ENCODE measurements at places on chromosomes 12 and 14.

GRCh38 chr12:47993491-47993890, 10.8 kb downstream of the COL2A1 start:
- DNase-seq = no peak

- no peak for DNase-seq
These were observed 193.3 kb downstream of the PHETA1 start for GRCh38 chr12:111175396-111176094.

GRCh38 chr14:34796902-34797301, 78.3 kb downstream of the BAZ1A start:
- no peak for DNase-seq

DNA sequence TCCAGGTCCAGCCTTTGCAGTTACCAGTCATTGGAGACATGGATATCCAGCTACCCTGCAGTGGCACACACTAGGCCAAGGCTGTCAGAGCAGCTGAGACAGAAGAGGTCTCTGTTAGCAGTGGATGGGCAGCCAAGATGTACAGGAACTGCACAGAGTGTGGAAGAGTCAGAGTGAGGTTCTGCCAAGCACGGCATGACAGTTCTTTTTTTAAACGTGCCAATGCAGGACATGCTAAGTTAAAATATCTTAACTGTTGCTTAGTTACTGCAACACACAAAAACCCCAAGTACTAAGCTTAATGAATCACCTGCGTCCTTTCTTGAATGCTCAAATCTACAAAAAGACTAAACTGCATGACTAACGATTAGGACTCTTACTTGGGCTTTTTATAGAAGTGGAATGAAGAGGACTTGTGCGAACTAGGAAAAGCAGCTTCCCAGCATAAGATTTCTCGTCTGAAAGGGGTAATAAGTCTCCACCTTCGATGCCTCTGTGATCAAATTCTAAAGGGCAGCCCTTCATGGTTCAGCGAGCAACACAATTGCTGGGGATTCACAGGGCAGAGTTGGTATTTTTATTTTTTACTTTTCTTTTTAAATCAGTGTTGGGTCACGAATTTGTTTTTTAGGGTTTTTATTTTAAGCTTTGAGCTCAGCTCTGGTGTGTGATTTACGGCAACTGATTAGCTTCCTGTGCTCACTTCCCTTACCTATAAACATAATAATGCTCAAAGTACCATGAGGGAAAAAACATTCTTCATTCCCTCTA, 20.6 kb downstream of the MAPK1IP1L start:
- DNase-seq = no peak
